ENCODE measurements at places on chromosomes 1 and 21.

DNA sequence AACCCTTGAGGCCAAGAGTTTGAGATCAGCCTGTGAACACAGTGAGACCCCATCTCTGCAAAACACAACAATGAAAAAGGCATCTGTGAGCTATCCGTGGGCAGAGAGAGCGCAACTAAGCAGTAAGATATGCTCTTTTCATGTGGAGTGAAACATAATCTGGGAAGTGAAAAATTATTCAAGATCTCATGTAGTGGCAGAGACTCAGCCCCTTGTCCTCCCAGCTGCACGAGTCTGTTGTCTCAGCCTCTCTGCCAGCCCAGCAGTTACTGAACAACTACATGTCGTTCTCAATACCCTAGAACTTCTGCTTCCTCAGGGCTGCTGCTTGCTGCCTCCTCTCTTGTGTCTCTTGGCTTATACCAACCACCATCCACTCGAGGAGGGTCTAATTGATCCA is 61.3 kb upstream of the WDR26 start:
- DNase-seq, result no peak

DNA sequence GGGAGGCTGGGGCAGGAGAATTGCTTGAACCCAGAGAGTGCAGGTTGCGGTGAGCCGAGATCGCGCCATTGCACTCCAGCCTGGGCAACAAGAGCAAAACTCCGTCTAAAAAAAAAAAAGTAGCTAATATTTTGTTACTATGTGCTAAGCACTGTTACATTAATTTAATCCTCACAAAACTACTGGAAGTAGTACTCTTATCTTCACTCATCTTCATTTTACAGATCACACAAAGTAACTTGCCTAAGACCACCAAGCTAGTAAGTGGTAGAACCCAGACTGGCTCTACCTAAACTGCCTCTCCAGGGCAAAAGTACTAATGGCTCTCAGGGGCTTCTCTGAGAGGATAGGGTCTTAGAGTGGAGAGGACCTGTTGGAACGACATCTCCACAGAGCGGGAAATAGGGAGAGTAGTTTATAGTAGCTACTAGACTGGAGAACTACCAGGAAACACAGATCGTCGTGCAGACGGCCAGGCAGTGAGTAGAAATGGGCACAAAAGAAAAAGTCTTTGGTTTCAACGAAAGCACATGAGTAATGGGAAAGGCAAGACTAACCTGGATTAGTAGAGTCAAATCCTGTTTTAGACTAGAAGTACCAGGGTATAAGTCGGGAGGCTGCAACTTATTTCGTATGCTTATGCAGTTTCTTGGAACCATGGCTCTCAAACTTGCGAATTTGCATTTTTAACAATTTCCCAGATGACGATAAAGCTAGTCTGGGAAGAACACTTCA is 1.4 kb downstream of the CLCC1 start:
- no peak for DNase-seq

GRCh38 chr21:41283211-41283818 is 33.3 kb upstream of the FAM3B start:
- DNase-seq, result no peak

- no peak for DNase-seq
Measured at GRCh38 chr1:16151196-16151994, 4.5 kb downstream of the EPHA2 start.

DNA sequence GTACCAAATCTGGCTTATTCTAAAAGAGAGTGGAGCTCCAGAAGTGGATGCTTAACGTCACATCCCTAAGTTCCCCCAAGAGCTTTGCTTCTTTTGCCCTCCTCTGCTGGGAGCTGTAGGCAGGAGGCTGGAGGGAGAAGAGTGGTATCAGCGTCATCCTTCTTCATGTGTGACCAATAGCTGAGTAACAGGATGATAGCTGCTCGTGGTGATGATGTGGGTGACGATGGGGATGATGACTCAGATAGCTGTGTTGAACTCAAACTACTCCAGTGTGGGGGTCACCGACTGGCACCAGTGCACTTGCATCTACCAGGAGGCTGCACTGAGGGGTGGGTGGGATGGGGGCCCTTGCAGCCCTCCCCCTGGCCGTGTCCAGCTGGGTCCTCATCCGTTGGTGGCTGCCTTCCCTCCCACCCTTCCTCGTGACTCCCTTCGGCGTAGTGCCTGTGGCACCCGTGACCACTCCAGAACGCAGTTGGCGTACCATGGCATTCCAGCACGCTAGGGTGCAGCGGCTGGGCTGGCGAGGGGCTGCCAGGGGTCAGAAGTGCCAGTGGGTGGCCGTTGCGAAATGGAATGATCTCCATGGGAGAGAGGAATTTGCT is 1.1 kb downstream of the IGFN1 start:
- DNase-seq, result no peak

Measured in stimulated activated CD4-positive, alpha-beta T cell treated with anti-CD3 and anti-CD28 coated beads, Interleukin-15, amount 100 ng/mL, for 1 hour (primary cell).